ENCODE measurements at places on chromosomes 2 and 18.

DNA sequence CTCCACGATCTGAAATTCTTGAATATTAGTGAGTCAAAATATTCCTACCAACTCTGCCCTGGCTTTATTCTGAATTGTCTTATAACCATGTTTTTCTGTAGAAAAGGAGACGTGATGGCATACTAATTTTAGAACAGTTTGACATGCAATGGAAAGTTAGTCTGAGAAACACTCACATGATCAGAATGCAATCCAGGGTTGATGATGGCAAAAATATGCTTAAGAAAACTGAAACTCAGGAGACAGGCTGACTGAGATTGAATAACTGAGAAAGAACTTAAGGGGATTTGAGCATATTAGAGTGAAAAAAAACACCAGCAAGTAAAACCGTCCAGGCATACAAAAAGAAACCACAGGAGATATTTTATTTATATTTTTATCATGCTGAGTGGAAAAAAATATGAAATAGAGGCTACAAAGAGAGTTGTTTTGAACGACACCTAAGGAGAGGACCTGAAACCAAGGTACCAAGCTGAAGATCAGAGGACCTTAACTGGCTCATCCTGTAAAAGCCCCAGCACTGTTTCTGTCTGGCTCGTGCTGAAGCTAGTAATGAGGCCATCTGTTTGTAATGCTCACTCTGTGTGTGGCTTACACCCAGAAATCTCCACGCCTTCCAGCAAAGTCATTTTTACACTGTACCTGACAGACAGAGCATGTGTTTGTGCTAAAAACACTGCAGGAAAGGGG lies 437.2 kb upstream of the PKDCC start:
- DNase-seq: no peak

- no peak for DNase-seq
Observed at GRCh38 chr2:43018179-43019024, 208.0 kb downstream of the ZFP36L2 start.

GRCh38 chr2:30710461-30710860 lies 96.8 kb downstream of the CAPN13 start:
- DNase-seq: no peak

DNA sequence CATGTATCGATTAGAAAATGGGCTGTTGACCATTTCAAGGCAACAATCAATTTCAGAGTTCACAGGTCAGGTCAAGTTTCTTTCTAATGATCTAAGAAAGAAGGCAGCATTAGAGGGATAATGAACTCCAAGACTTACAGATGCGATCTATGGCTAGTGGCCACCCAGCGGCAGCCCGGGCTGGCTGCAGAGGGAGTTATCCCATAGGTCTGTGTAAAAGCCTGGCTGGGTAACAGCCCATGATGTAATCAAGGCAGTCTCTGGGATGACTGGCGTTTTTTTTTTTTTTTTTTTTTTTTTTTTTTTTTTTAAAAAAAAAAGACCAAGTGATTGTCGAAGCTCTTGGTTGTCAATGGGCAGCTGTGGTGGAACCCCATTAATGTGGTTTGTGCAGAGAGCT lies 171.1 kb upstream of the SKOR2 start:
- no peak for DNase-seq

GRCh38 chr2:232142049-232142448 lies 180.5 kb downstream of the DIS3L2 start:
- DNase-seq: no peak

GRCh38 chr18:4672162-4672561 lies 217.1 kb upstream of the DLGAP1 start:
- DNase-seq: no peak

DNA sequence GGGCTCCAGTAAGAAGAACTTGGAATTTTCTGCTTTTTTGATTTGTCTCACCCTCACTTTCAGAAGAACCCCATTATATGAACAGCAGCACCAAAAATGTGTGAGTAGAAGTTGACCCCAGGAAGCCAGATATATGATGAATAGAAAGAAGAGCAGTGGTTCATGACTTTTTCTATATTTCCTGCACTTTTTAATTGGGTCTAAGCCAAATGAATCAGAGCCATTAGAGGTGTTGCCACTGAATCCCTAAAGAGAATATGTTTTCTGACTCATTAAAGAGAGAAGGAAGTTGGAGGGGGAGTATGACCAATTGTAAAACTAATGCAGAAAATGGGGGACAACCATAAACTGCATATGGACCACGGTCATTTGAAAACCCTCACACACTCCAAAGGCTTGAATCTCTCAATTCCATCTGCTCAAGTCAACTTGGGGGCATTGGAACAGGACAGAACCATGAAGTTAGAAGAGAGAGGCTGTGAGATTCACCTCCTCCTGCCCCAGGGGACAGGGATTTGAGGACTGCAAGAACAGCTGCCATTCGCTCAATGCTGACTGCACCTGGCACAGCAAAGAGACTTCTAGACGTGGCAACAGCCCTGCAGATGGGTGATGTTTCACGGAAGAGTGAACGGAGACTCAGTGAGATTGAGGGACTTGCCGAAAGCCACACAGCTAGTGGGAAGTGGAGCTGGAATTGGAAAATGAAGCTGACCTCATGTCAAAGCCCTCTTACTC lies 3.0 kb downstream of the DAPL1 start:
- no peak for DNase-seq

GRCh38 chr2:85215448-85216401 lies 82.5 kb downstream of the TCF7L1 start:
- no peak for DNase-seq

- DNase-seq: no peak
Observed at GRCh38 chr2:46119453-46119852, 177.8 kb upstream of the EPAS1 start.

DNA sequence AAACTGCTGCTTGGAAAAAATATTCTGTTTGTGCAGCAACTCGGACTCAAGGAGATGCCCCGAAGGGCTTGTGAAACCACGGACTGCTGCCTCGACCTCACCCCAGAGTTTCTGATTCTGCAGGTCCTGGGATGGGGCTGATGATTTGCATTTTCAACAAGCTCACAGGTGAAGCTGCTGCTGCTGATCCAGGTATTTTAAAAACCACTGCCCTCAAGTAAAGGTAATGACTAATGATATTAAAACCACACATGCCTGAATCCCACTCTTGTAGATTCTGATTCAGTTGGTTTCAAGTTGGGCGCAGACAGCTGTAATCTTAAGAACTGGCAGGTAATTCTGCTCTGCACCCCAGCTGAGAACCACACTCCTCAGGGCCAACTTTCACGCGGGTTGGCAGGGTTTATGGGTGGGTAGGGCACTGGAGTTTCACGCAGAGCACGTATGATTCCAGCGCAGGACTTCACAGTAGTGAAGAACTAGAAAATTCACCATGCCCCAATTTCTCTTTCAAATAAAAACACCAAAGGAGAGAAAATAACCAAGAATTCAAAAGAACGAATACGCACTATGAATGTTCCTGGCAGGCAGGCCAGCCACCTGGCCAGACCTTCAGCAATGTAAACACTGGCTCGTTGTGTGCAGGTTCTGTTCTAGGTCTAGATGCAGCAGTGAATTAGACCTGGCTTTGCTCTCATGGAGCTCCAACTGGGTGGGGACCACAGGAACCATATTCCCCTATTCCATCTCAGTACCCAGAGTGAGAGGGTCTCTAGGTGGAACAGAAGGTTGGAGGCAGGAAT lies 74.6 kb upstream of the ZFP36L2 start:
- DNase-seq: no peak

DNA sequence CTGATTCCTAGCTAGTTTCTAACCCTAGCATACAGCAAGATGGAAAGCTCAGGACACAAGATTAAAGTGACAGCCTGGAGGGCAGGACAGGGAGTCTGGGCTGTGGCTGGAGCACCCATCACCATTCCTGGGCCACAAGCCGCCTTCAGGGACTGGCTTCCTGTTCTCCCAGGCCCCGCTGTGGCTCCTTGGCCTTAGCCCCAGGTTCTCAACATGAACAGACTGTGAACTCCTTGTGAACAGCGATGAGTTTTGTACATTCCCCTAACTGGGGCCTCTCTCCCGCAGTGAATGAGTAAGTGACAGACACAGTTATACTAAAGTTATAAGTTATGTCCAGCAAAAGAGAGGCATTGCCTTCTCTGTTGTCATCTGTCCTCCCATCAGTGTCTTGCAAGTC lies 35.9 kb upstream of the SLC14A1 start:
- no peak for DNase-seq

DNA sequence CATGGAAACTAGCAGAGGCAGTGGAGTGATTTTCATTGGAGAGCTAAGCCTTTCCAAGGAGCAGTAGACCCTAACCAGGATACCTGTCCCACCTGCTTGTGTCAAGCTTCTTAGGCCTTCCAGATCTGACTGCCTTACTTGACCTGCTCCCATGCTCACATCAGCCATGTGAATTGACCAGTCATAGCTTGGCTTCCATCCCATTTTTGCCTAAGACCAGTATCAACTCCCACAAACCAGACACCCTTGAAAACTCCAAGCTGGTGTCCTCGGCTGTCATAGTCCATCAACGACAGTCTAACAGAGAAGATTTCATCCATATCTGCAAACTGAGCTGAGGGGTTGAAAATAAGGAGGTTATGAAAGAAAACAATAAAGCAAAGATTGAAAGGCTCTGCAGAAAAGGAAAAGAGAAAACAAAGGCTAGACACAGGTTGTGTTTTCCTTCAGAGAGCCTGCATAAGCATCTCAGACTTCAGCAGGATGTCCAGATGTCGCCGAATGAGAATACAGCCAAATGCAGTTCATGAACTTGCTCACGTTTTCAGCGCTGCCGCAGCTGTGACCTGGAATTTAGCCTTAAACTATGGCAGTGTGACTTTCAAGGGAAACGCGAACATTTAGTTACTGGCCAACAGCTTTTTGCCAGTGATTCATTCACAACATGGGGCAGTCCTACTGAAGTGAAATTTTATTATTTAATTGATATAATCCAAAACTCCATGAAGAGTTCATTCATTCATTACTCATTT lies 868.1 kb upstream of the ID2 start:
- DNase-seq: no peak

DNA sequence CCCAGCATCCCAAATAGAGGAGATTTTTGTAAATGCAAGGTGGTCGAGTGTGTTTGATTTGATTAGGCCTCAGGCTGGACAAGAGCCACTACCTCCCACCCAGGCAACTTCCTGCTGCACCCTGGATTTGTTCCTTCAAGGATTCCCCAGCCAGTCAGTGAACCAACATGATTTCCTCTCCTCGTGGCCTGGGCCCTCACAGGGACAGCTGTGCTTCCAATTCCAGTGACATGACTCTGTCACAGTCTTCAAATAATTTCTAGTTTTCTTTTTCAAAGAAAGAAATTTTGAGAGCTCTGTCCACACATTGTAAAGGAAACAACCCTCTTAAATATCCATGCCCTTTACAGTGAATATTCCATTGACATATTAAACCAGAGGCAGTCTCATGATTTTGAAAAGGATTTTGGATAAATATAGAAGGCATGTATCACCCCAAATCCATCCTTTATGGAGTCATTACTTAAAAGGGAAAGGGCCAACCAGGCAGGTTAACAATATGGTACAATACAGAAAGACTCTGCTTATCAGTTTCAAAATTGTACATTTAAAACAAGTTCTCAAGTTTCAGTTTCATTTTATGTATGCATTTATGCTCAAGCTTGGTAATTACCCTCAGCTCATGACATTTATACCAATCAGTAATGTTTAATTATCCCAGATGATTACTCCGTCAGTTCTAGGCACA lies 121.3 kb upstream of the FOSL2 start:
- no peak for DNase-seq

DNA sequence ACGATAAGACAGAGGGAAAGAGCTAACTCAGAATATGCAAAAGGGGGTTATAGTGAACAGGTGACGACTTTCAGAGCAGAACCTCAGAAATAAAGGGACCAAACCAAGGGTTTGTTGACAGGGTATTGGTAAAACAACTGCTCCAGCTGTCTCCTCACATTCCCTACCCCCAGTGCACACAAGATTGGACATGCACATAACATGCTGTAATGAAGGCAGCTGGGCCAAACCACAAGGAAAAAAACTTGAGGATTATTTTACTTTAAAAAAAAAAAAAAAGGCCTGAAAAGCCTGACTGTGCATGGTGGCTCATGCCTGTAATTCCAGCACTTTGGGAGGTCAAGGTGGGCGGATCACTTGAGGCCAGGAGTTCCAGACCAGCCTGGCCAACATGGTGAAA lies 3.5 kb downstream of the RBM43 start:
- no peak for DNase-seq

DNA sequence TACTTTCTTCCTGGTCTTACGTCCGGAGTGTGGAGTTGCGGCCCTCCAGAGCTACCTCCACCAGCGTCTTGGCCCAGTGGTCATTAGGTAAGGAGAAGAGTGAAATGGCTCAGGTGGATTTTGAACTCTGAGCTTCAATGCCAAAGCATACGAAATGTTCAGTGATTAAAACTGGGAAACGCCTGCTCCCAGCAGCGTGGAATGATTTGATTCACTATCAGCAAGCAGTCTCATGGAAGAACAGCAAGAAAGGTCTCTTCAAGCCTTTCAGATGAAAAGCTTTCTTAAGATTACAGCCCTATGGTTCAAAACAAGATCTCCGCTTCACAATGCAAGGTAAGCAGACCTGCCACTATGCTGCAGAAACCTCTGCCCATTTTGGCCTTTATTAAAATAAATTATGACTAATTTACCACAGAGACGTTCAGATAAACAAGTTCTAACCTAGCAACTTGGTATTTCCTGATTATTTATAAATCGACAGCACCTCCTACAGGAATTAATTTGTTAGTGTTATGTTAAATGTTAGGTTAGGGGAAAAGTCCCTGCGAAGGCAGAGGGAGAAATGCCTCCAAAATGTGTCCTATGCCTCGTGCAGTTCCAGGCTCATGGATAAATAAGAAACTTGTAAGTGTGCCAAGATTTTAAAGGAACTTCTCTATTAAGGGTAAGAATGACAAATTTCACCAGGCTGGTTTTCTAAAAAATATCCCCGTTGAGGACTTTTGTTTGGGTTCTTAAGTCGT lies 10.1 kb downstream of the SP9 start:
- peak; percentile 33 for DNase-seq

DNA sequence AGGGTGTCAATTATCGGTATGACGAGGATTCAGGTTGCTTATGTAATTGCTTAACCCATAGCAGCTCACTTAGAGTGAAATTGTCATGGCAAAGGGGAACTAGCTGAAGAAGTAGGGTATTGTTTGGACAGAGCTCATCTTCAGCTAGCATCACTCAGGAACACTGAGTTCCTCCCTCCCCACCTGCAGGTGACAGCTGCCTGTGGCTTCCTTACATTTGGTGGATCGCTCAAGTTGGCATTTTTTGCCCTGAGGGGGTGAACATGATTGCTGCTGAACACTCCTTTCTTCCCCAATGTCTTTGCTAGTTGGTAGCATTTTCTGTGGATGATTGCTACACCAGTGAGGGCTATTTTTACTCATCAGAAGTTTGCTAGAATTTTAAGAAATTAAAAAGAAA lies 86.7 kb upstream of the THUMPD2 start:
- DNase-seq: no peak

DNA sequence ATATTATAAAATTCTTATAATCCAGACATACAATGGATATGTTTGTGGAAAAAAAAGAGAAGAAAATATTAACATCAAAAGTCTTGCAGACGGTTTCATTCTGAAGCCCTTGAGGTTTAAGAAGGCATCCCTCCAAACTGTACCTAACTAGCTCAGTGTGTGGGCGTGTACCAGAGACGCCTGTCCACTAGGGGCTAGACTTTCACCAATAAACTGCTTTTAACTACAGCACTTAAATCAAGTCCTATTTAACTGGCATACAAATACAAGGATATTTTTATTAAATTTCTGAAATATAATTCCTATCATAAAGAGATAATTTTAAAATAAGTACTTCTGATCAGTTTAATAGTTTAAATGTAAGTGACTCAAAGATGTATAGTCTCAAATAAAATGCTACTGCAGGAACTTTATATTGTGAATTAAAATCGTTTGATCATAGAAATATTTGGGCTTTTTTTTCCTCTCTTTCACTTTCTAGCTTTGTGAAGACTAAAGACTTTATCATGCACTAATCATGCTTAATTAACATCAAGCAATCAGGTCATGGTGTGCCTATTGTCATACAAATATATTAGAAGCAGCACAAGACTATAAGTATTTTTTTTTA lies 437.7 kb downstream of the SATB2 start:
- DNase-seq: no peak

Measured in hematopoietic multipotent progenitor cell treated with erythropoietin and hydrocortisone succinate and interleukin-3 and kit ligand, for 15 days (in vitro differentiated cells).